ENCODE measurements at places on chromosomes 5 and 9.
A peak's percentile ranks its signal among the peaks of the same experiment; 100 is the strongest.

DNA sequence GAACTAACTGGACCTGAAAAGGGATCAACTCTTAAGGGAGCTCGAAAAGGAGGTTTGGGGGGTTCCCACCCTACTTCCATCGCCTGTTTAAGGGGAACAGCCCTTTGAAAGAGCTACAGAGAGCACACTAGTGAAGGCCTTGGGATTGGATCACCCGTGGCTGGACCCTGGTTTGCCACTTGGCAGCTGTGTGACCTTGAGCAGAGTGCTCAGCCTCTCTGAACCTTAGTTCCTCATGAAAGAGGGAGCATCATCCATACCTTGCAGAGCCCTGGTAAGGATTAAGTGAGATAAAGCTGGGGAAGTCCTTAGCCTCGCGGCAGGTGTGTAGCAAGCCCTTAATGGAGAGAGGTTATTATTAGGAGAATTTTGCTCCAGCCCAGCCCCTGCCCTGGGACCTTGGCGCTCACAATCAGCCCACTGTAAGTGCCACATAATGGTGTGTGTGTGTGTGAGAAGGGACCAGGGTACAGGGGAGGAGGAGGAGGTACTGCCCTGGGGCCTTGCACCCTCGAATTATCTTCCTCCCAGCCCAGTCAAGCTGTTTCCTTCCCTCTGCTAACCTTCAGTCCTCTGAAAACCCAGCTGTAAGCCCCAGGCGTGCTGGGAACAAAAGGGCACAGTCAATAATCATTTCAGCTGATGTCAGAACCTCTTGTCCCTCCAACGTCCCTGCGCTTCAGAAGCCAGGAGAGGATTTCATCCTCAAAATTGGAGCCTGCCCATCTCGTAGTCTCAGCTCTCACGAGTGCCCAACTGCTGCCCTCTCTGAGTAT is 42.9 kb downstream of the FOXI1 start:
- no peak for DNase-seq

DNA sequence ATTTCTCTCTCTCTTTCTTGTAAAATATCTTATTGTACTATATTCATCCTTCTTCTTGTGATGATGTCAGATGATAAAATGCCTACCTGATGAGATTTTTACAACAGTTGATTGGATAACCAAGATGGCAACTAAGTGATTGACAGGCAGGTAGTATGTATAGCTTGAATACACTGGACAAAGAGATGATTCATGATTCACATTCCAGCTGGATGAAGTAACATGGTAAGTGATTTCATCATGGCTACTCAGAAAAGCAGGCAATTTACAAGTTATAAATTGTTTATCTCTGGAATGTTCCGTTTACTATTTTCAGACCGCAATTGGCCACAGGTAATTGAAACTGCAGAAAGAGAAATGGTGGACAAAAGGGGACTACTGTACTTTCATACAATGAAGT is 1471.7 kb upstream of the C9orf72 start:
- no peak for DNase-seq

GRCh38 chr5:39102684-39103155 is 28.5 kb upstream of the RICTOR start:
- DNase-seq = no peak

GRCh38 chr9:107744873-107745272 is 255.3 kb upstream of the KLF4 start:
- DNase-seq = no peak

- peak; percentile 53 for DNase-seq
Observed at GRCh38 chr5:393846-394275, 49.1 kb upstream of the EXOC3 start.

- no peak for DNase-seq
Observed at GRCh38 chr9:135930446-135931345, 23.4 kb upstream of the CAMSAP1 start.

DNA sequence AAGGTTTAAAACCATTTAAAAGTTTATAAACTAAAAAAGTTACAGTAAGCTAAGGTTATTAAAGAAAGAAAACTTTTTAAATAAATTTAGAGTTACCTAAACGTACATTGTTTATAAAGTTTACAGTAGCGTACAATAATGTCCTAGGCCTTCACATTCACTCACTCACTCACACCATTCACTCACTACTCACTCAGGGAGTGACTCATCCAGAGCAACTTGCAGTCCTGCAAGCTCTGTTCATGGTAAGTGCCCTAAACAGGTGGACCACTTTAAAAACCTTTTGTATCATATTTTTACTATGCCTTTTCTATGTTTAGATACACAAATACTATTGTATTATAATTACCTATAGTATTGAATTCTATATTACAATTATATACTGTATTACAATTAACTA is 190.8 kb upstream of the RASA1 start:
- no peak for DNase-seq

DNA sequence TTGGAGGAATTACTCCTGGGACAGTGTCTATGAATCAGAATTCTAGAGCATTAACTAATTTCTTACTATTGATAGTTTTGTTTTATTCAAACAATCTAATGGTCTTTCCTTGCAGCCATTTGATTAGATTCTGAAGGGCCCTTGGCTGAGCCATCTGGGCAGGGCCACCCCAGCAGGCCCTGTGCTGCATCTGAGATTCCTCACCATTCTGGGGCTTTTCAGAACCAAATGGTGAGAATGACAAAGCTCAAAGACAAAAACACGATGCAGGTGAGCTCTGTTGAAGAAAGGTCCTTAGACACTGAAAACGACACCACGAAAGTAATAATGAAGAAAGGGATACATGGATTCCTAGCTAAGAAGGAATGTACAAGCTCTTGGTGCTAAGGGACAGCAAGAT is 321.0 kb upstream of the IRX4 start:
- DNase-seq = no peak

DNA sequence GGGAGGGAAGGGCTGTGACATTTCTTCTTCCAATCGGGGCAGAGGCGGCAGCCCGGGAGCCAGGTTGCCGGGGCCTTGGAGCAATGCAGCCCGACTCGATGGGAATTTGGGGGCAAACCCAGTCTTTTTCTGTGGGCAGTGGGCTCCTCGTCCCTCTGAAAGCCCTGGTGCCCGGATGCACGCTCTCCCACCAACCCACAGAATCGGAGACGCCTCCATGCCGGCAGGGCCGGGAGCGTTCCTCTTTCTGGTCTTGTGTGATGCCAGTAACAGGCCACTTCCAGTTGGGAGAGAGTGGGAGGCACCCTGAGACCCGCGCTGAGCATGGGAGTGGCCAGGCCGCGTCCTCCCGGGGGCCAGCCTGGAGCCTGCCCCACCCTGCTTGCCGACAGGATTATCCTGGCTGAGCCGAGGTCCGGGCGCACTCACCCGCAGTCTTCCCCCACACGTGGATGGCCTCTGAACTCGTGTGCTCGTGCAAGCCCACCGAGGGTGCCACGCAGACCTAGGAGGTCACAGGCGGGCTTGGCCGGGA is 17.8 kb downstream of the OLFM1 start:
- DNase-seq = no peak

GRCh38 chr5:40515476-40515875 is 164.2 kb upstream of the PTGER4 start:
- DNase-seq = no peak

DNA sequence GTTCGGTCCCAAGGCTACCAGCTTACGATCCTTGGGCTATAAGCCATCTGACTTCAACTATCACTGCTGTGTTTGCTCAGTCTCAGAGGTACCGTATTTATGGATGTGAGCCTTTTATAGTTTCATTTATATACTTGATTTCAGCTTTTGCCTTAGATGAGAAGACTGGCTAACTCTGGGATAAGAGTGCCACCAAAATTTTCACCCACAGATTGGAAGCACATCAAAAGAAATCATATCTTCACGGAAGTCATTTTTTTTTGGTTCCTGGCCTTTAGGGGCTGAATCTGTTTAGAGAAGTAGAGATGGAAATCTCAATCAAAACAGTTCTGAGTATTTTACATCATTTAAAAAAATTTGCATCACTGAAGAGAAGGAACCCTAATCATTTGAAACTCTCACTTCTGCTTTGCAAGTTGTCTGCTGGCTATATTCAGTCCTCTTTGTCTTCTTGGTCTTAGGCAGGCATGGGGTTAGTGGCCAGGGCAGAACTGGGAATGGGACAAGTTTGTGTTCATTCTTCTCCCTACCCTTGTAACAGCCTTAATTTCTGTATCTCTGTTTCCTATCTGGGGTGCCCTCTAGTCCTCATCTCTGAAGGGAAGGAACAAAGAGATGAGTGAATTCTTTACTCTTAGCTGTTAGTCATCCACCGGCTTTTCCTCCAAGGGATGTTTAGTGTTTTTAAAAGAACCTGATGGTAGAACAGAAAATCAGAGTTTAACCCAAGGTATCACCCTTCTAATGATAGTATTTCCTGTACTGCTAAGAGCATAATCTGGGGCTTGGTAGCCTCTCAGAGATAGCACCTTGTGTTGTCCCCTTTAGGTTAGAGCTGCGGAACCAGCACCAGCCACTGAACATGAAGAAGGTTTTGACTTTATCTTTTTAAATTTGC is 14.1 kb upstream of the TNFAIP8 start:
- DNase-seq = no peak

DNA sequence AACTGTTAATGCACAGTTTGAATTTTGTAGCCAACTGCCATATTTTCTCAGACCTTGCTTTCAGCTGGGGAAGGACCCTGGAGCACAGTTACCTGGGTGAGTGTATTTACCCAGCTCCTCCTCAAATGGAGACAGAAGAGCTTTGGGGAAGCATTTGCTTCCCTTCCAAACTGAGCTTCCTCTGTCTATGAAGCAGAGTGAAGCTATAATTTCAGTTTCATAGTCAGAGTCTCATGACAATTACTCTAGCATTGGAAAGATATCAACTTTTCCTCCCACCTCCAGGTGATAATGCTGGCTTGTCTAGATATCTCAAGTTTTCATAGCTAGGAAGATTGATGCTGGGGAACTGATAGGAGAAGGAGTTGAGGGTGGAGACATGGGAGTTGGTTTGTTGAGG is 406.4 kb upstream of the CLINT1 start:
- no peak for DNase-seq

- DNase-seq = no peak
Observed at GRCh38 chr9:93318480-93318879, 133.0 kb upstream of the FAM120A start.

GRCh38 chr5:96431376-96432187 is 1.5 kb downstream of the PCSK1 start:
- no peak for DNase-seq

GRCh38 chr9:95572381-95573151 is 55.8 kb upstream of the PTCH1 start:
- no peak for DNase-seq

- no peak for DNase-seq
Observed at GRCh38 chr5:152282331-152282730, 122.7 kb downstream of the NMUR2 start.

DNA sequence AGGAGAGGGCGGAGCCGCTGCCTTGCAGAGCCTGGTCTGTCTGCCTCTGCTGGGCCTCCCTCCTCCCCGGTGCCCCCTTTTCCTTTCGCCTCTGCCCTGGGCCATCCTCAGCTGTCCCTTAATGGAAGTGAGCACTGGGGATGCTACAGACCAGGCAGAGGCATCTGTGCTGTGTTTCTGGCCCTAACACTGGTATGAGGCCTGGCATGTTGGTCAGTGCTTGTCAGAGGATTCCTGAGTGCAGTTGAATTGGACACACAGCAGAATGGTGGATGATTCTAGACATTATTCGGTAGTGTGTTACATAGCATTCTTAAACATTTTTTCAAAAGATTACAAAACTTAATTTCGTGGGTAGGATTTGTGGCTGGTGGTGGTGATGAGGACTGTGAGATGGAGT is 88.6 kb downstream of the EHMT1 start:
- no peak for DNase-seq

DNA sequence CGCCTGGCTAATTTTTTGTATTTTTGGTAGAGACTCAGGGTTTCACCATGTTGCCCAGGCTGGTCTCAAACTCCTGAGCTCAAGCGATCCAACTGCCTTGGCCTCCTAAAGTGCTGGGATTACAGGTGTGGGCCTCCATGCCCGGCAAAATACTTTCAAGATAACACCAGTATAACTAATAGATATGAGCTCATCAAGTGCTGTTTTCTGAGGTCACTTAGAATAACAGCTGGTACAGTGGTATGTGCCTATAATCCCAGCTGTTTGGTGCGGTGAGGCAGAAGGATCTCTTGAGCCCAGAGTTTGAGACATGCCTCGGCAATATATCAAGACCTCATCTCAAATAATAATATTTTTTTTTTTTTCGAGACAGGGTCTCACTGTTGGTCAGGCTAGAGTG is 30.5 kb upstream of the CREBRF start:
- no peak for DNase-seq

GRCh38 chr5:119070578-119070827 is 384 bp upstream of the DMXL1 start:
- DNase-seq = no peak

- no peak for DNase-seq
Observed at GRCh38 chr5:109859537-109859936, 169.8 kb downstream of the MAN2A1 start.

DNA sequence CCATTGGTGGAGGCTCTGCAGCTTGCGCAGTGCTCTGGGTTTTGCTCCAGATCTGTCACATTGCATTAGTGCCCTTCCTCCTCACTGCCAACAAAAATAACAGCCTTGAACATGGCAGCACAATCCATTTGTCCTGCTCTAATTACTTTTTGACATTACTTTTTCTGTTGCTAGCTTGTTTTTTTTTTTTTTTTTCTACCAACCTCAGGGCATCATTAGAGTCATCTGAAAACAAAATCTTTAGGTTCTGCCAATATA is 117.5 kb upstream of the NR5A1 start:
- no peak for DNase-seq

DNA sequence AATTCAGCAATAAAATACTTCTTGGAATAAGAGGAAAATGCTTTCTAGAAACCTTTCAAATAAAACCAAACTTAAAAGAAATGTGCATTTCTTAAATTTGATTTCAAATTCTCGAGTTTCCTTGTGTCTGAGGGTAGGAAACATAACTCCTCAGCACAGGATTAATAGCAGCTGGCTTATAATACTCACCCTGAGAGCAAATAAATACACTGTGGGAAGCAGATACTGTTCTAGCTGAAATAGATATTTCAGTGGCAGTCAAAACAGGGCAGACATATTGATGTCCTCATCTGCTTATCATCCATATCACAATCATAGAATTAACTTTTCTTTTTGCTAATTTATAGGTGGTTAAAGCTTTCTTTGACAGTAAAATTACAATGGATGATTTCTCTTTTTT is 24.1 kb upstream of the FEM1C start:
- DNase-seq = no peak

GRCh38 chr9:23015557-23015956 is 568.9 kb downstream of the DMRTA1 start:
- no peak for DNase-seq

DNA sequence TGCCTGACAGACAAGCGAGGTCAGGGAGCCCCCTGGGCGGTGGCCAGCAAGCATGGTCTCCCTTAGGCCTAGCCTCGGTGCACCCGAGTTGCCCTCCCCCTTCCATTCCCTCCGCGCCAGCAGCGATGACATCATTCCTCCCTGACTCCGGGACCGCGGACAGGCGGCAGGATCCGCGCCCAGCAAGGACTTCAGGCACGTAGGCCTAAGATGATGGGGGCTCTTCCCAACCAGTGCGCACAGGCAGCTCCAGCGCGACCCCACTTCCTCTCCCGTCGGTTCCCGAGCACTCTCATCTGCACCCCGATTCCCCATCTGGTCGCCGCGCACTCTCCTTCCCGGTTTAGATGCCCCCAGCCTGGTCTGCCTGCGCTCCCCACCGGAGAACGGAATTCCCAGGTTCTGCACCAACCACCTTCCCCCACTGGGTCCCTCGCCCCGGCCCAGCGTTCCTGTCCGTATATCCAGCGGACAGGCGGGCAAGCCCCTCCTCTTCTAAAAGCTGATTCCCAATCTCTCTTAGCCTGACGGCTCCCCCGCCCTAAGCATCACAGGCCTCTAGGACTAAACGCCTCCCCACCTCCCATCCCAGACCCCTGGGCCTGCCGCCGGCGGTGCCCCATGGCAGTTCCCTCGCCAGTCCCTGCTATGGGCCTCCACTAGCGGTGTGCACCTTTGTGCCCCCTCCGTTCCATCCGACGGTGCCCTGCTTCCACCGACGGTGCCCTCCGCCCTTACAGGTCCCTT is 931 bp downstream of the FAM219A start:
- no peak for DNase-seq
